Cardiac fibroblast (primary cell): ENCODE measurements at places on chromosomes 3 and 15.
A peak's percentile ranks its signal among the peaks of the same experiment; 100 is the strongest.

DNA sequence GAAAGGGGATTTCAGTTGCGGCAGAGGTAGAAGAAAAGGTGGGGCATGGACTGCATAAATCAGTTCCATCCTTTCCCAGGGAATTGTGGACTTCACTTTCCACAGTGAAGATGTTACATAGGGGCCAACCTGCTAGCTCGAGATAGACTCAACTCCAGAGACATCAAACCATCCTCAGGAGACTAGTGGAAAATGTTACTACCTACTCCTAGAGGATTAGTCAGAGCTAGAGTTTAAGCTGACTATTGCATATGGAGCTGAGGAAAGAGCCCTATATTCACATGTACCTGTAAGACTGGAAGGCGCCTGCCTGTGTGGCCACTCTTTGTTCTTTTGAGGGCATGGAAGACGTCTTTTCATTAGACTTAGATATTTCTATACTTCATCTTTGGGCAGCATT is 69.2 kb downstream of the KLHL25 start:
- peak; percentile 39 for DNase-seq

DNA sequence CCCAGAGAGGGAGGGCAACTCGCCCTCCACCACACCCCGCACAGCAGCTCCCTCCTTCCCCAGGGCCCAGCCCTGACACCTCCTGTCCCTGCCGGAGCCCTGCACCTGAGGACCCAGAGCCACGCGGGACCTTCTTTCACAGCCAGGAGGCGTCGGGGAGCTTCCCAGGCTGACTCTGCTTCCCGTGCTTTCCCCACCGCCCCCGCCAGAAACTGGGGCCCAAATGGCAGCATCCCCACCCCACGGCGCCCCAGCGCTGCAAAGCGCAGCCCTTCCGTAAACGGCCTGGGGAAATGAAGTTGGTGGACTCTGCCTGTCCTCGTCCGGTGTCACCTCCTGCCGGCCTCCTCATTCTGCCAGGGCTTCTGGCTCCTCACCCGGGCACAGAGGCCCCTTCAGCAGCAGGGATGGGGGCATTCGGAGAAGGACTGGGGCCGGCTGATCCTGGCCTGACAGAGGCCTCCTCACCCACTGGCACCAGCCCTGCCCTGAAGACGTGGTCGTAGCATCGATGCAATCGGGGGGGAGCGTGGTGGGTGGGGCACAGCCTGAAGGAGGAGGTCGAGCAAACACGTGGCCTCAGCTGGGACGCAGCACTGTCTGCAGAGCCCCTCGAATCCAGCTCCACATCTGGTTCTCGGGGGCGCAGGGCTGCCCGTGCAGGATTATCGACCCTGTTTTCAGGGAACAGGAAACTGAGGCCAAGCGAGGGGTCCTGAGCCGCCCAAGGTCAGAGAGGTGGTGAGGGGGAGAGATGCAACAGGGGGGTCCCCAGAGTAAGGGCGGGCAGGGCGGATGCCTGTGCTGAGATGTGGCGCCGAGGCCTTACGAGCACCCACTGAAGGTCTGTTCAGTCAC is 235.4 kb downstream of the XXYLT1 start:
- DNase-seq: no peak

DNA sequence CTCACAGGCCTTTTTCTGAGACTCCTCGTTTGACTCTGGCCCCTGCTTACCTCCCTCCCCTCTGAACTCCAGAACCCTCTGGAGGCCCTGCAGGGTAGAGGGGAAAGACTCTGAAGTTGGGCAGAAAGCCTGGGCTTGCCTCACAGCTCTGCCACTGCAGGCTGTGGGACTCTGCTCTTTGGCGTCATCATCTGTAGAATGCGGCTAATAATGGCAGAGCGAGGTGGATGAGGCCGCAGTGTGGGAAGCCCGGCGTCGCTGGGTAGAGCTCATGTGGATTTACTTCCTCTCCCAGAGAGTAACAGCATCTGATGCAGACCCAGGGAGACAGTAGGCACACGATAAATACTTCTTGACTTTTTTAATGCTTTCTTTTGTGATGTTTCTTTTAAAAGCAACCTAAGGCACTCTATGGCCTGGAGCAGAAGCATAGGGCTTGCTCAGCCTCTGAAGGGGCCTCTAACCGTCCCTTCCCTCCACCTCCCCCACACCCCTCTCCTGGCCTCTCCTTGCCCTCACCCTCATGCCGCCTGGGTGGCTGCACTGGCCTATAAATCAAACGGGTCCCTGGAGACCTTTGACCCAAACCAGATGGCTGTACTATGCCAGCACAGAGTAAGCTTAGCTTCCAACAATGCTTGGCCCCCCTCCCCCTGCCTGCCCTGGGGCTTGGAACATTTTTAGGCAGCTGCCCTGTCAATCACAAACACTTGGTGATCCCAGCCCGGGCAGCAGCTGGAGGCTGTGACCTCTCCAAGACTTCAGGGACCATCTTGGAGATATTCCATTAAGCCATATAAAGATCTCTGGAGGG is 32.9 kb downstream of the SPSB4 start:
- no peak for DNase-seq

DNA sequence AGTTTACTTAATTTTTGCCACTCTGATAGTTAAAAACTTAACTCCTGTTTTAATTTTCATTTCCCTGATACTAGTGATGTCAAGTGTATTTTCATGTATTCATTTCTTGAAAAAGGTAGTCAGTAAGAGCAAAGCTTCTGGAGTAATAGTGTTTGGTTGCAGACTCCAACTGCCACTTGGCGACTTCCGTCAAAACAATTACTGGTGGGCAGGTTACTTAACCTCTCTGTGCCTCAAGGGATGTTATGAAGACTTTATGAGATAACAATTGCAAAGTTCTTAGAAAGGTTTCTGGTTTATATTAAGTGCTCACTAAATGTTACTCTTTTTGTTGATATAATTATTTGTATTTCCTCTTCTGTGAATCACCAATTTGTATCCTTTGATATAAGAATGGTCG is 129.7 kb downstream of the NFKBIZ start:
- DNase-seq: no peak

DNA sequence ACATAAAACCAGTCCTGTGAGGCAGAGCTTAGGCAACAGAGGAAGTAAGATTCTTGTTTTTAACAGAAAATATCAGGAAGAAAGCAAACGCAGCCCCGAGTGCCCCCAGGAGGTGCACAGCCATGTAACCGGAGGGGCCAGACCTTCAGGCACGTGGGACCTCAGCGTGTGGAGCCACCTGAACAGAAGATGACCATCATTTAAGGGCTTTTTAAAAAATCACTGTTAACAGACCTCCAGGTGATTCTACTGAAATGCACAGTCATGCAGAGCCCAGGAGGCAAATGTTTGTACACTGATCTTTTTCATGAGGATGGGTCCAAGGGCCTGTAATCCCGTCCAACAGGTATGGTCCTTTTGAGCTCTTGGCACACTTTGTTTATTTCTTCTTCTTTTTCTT is 38.8 kb downstream of the SPG21 start:
- DNase-seq: no peak

DNA sequence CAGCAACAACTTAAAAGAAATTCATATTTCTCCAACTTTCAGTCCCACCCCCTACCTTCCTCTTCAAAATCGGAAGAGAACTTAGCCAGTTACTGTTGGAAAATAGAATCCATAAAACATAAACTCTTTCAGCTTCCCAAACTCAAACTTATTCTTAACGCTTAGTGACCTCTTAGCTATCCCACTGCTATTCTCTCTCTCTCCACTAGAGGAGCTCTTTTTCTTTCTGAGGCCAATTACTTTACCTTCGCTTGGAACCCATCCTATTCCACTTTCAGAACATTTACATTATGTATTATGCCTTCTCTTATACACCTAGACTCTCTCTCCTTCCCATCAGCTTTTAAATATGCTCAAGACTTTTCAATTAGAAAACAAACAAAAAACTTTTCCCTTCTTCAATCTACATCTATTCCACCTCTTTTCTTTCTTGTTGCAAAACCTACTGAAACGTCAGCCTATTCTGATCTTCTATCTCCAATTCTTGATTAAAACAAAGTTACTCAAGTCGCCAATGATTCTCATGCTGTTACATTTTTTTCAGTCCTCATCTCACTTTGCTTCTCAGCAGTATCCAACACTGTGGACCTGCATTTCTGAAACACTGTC is 13.4 kb upstream of the GHSR start:
- peak; percentile 46 for DNase-seq

DNA sequence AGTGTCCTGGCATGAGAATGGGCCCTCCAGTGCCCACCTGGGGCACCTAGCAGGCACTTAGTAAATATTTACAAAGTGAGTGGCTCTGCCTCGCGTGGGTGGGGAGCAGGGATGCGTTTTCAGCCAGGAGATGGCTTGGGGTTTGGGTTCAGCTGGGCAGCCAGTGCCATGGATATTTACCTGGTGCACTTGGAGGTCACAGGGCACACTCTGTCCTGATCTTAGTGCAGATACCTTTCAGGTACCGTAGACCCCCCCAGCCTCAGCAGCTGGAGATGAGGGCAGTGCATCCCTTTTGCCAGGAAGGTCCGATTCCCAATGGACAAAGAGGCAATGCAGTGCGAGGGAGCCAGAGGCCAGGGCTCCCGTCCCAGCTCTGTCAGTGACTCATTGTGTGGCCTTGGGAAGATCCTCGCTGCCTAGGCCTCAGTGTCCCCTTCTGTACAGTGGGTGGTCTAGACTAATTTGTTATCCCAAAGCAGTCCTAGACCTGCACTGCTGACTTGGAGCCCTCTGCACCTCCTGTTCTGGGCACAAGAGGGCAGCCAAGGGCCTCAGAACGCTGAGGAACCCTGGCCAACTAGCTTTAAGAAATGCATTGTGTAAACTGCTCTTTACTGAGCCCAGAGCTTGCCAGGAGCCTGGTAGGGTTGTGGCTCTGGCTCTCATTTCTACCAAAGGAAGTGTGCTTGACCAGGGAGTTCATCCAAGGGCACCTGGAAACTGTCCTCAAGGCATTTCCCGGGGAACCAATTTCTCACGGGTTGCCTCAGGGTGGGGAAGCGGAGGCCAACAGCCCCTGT is 16.0 kb downstream of the HDAC11 start:
- DNase-seq: peak; percentile 91

GRCh38 chr15:82540984-82541431 is 751 bp upstream of the RPS17 start:
- no peak for DNase-seq

GRCh38 chr3:9125278-9125951 is 124.0 kb downstream of the SRGAP3 start:
- no peak for DNase-seq

GRCh38 chr15:73948982-73949381 is 22.7 kb downstream of the LOXL1 start:
- no peak for DNase-seq

DNA sequence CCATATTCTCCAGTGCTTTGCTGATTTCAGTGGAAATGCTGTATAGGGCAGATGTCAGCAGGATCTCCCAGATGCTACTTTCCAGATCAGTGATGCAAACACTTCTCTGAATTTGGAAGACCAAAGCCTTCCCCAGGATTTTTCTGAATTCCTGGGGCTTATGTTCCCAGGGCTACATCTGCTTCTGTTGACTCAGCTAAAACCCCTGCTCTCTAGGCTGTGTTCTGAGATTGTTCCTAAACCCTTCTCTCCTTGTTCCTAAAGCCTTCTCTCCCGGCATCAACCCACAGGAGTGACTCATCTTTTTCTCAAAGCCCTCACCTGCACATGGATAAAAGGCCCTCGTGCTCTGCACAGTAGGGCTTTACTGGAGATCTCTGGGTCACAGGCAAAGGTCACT is 35.5 kb downstream of the FAH start:
- no peak for DNase-seq

DNA sequence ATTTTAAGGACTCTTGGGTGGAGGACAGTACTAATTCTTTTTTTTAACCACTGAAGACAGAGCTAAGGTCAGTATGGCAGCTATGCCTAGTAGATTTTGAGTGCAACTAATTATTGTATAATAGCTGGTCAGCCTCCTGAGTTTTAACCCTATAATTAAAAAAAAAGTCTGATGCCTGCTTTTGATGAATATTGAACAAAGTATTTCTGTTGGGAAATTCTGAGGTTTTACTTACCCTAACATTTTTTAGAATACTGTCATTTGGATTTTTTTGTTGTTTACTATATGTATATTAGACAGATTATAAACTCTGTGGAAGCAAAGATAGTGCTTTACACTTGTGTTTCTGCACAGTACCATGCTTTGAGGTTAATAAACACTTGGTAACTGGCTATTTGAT is 20.8 kb downstream of the TCF12 start:
- DNase-seq: no peak

DNA sequence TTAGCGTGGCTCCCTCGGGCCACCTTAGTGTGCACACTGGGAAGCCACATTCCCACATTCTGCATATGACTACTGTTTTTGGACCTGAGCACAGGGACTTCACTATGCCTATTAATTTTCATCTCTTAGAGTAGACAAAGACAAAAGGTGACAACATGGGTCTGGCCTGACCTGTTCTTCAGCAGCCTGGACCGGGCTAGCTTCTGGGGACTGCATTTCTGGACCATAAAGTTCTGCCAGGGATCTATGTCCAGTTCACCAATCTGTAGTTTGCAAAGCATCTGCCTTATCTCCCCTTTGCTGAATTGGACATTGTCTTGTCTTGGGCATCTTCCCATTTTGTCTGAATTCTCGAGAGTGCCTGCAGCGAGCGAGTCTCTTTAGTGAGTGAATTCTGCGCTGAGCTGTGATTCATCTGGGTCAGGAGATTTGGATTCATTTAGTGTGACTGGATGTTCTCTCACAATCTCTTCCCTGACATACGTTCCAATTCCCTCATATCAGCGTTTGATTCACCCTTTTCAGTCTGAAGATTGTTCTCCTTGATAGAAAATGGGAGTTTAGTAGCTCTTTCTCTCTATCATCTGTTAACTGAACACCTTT is 112.2 kb upstream of the PLXNA1 start:
- peak; percentile 37 for DNase-seq

- DNase-seq: no peak
Observed at GRCh38 chr3:87375231-87375682, 98.9 kb upstream of the POU1F1 start.

GRCh38 chr3:112709911-112710310 is 69.0 kb upstream of the CCDC80 start:
- no peak for DNase-seq

- no peak for DNase-seq
Observed at GRCh38 chr15:86852741-86853140, 773.1 kb downstream of the AGBL1 start.

- no peak for DNase-seq
Observed at GRCh38 chr3:5411786-5412185, 224.3 kb downstream of the EDEM1 start.

- peak; percentile 48 for DNase-seq
Observed at GRCh38 chr15:98421419-98422129, 226.8 kb upstream of the IGF1R start.

GRCh38 chr3:123766193-123767008 is 117.7 kb downstream of the MYLK start:
- no peak for DNase-seq

GRCh38 chr3:124619887-124620599 is 110.2 kb upstream of the UMPS start:
- DNase-seq: no peak

DNA sequence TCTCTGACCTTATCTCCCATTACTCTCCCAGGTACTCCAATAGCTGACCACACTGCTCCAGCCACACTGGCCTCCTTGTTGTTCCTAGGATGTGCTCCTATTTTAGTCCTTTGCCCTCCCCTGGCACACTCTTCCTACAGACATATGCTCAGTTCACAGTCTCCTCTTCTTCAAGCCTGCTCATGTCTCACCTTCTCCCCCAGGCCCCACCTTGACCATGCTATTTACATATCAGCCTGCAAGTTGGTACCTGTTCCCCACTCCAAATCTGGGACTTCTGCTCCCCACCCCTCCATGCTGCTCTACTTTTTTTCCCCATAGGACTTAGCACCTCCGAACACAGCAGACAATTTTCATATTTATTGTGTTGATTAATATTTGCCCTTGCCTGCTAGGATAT is 84.9 kb upstream of the BCL6 start:
- DNase-seq: no peak
